Progenitor cell of endocrine pancreas (in vitro differentiated cells): ENCODE measurements at places on chromosomes 6 and 20.

DNA sequence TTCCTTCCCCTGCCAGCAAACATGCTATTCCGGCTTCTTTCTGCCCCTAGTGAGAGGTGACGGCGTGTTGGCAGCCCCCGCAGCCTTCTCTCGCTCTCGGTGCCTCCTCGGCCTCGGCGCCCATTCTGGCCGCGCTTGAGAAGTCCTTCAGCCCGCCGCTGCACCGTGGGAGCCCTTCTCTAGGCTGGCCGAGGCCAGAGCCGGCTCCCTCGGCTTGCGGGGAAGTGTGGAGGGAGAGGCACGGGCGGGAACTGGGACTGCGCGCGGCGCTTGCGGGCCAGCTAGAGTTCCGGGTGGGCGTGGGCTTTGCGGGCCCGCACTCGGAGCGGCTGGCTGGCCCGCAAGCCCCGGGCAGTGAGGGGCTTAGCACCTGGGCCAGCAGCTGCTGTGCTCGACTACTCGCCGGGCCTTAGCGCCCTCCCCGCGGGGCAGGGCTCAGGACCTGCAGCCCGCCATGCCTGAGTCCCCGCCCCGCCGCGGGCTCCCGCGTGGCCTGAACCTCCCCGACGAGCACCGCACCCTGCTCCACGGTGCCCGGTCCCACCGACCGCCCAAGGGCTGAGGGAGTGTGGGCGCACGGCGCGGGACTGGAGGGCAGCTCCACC lies 20.0 kb upstream of the PXDC1 start:
- no peak for DNase-seq

DNA sequence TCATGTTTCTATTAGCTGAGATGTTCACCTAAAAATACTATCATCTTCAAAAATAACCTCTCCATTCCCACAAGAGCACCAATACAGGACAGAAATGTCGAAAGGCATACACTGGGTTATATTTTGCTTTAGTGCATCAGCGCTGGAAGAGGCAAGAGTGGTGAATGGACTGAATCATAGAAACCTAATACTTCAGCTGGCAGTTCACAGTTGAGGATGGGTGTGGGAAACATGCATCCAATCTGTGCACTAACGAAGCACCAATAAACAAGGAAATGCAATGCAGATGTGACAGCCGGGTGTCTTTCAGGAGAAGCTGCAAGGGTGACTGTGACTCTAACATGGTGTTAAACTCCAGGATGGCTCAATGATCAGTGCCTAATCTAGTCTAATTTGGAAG lies 365.8 kb downstream of the ESR1 start:
- DNase-seq = no peak

- no peak for DNase-seq
These were observed 185.0 kb downstream of the CENPW start for GRCh38 chr6:126524811-126525326.

DNA sequence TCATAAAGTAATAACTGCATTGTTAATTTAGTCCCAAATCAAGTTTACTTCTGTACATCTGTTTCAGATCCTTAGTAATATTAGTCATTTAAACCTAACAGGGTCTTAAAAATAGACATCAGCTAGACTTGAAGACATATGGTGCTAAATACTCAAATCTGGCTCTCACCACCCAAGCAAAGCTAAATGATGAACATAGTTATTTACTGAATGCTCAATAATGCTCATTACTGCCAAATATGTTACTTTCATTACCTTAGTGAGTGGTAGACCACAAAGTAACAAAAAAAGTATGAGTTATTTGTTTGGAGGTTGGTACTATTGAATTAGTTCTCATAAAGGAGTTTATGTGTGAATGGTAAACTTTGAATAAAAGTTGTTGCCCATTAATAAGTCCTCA lies 502.1 kb downstream of the PKHD1 start:
- no peak for DNase-seq

DNA sequence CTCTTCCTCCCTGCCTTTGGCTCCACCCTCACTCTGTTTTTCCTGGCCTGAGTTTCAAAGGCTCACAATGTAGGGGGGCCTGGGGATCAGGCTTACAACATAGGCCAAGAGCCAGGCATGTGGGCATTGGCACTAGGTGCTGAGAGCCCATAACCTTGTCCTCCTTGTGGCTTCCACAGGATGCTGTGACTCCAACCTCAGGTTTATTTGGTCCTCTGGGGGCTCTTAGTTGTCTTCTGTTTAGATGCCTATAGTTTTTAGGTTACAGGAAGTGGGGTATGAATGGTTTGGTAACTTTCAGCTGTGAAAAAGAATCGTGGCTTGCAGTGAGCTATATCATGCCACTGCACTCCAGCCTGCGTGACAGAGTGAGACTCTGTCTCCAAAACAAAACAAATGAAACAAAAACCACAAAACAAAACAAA lies 25.6 kb downstream of the MMP24 start:
- DNase-seq = no peak

DNA sequence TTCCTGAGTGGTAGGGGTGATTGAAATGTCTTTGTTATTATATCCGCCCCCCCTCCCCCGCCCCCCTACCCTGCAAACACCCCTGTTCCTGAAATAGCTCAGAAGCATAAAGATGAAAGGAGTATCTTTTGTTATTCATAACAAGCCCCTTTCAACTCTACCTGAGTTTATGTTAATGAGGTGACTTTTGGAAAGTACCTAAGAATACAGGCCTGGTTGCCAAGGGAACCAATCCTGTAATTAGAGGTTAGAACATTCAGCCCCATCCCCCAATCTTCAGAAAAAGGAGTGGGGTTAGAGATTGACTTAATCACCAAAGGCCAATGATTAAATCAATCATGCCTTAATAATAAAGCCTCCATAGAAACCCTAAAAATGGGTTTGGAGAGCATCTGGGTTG lies 979.2 kb upstream of the GJE1 start:
- DNase-seq = no peak

DNA sequence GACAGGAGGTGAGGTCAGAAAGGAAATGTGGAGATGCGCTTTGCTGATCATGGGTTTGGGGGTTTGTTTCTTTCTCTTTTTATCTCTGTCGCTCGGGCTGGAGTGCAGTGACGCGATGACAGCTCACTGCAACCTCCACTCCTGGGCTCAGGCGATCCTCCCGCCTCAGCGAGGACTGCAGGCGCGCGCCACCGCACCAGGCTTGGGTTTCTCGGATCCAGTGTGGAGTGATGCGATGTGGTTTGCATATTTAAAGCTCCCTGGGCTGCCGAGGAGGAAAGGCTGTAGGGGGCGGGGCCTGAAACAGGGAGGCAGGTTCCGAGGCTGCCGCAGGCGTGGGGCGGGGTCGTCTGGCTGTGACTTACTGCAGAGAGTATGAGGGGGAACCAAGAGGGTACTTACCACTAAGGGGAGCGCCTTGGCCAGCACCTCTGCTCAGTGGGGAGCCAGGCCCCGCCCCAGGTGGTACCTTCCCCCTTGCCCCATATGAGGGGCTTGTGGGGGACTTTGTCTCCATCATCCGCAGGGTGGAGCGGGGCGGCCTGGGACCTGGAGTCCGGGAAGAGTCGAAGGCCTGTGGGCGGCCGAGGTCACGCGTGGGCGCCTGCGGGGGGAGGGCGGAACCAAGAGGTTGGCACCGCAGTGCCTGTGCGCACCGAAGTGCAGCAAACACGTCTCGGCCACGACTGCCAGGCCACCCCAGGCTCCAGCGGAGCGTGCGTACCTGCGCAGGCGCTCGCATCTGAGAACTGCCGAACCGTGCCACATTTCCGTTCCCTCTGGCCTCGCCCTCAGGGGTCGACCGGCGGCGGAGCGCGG lies 12.7 kb upstream of the BAK1 start:
- DNase-seq = no peak

GRCh38 chr6:167735084-167735950 lies 91.4 kb upstream of the AFDN start:
- DNase-seq = no peak

DNA sequence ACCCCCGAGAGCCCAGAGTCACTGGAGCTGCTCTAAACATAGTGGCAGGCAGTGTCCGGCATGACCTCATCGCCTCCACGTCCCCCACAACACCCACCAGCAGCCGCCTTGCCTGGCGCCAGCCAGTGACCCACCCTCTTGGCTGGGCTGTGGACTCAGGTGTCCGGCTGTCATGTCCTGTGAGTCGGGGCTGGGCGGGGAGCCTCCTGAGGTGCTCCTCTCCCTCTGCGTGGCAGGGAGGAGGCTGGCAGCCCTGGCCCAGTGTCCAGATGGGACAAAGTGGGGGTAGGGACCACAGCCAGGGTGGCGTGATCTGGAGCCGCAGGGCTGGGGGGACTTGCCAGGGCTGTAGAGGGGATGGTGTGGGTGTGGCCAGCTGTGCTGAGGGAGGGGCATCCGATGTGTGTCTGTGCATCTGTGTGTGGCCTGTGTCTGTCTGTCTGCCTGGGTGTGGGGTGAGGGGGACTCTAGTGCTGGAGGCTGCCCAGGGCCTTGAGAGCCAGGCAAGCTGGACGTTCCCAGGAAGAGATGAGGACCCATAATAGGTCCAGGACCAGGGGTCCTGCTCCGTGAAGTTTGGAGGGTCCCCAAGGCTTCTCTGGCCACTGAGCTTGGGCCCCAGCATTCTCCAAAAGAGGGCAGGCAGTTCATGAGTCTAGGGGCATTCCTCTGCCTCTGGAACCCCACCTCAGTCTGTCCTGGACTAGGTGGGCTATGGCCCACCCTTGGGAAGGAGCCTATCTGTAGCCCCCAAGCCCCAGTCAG lies 2.3 kb upstream of the SOX18 start:
- DNase-seq = no peak

DNA sequence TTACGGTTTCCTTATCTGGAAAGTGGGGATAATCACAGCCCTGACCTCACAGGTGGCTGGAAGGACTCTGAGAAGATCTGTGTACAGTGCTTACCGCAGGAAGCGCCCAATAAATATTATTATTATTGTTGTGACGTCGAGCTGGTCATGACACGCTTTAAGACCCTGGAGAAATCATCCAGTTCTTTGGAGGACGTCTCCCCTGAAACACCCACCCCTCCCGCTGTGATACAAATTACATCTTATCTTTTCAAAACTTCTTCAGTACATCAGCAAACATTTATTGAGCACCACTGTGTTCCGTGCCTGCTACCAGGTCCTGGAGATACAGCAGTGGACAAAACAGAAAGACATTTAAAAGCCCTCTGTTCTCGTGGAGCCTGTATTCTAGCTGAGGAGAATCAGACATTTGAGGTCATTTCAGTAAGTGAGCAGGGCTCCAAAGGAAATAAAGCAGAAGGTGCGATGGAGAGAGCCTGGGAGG lies 118.7 kb downstream of the CEBPB start:
- DNase-seq = no peak

DNA sequence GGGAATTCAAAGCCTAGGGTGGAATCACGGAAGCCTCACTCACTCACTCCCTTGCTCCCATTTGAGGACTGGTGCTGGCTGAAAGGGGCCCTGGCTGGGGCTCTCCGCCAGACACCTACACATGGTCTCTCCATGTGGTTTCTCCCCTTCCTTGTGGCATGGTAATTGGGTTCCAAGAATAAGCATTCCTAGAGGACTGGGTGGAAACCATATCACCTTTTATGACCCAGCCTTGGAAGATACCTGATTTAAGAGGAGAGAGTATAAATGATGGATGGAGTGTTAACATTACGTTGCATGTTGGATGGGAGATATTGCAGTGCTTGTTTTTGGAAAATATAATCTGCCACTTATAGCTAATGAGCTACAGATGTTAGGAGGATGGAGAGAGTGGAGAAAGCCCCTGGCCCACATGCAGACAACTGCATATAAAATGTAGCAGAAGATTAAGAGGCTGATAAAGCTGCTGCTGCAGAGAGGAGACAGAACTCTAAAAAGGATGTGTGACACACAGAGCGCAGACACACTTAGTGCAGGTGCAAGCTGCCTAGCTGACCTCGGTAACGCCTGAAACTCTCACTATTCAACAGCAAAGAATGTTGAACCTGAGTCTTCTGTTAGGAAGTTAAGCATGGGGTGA lies 23.3 kb upstream of the CDKN1A start:
- DNase-seq = no peak

- DNase-seq = no peak
These were observed 14.7 kb downstream of the COL20A1 start for GRCh38 chr20:63307538-63308217.

DNA sequence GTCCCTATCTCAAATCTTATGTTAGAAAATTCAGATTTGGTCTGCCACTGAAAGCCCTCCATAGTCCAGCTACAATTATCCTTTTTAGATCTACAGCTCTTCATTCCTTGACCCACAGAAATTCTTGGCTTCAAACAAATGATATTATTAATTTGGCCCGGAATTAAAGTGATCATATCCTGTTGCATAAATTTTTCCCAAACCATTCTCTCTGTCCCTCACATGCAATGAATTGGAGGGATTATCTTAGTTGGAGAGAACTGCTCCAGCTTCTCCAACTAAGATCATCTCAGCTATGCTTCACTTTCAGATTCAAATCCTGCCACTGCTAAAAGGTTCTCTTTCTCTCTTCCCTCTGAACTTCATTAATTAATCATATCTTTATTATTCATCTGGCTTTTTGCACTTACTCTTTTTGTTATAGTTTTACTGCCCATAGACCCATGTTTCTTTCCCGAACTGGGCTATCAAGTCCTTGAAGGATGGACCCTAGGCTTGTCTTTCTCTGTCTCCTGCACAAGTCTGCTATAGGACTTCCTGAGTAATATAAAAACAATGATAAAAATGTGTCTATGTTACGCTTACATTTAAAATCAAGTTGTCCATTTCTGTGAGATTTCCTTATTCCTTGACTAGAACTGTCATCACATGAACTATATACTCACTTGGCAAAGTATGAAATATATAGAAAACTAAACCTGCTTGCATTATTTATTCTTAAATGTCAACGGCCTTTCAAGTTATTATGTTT lies 493.9 kb upstream of the MARCKS start:
- DNase-seq = no peak

DNA sequence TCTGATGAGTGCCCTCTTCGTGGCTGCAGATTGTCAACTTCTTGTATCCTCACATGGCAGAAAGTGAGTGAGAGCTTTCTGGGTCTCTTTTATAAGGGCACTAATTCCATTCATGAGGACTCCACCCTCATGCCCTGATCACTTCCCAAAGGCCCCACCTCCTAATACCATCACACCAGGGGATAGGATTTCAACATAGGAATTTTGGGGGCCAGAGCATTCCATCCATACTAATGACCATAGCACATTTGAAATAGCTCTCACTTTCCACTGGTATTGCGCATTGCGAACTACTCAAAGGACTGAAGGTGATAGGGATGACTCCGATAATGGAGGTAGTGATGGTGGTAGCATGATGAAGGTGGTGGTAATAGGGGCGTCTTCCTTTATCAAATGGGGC lies 324.3 kb downstream of the PRL start:
- DNase-seq = no peak

DNA sequence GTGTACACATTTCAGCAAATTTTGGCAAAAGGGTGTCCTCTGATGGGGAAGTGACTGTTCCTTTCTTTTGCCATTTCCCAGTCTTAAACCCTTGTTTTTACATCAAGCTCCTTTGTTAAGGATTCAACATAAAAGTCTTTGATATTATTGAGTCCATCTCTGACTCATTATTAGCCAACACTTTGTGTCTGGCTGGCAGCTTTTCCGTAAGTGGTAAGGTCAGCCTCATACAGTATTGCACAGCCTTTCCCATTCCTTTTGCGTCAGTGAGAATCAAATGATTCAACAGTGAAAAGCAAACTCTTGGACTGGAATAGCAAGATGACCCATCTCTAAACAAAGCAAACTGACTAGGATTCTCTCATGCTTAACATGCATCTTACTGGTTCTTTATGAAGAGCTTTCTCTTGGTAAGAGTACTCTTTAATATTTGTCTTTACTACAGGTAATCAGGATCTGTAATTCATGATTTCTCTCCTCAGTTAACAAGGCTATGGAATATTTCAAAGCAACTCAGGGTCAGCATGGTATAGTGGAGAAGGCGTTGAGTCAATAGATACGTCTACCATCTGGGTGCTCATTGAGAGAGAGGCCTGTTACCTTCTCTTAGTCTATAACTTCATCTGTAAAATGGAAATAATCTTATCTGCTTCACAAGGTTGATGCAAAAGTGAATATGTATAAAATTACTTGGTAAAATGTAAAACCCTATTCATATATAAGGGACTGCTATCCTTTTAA lies 183.6 kb downstream of the PRL start:
- DNase-seq = no peak
